ENCODE measurements at places on chromosomes 6 and 20.

- DNase-seq, result no peak
Observed at GRCh38 chr6:56311533-56312448, 64.4 kb upstream of the COL21A1 start.

DNA sequence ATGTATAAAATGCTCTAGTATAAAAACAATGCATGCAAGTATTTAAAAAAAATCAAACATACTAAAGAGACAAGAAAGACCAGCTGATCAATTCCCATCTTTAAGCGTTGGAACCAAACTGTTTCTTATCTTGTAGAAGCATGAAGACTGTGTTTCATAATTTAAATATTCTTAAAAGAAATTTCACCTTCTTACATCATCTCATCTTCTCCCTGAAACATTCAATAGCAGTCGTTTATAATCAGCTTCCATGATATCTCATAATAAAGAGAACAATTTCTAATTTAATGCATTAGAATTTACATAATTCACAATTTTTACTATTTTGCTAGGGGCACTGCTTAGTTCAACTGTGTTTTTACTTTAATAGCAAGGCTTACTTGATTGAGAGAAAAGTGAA, 468.1 kb upstream of the MARCKS start:
- no peak for DNase-seq

GRCh38 chr6:132413499-132413802, 12.2 kb upstream of the MOXD1 start:
- no peak for DNase-seq

DNA sequence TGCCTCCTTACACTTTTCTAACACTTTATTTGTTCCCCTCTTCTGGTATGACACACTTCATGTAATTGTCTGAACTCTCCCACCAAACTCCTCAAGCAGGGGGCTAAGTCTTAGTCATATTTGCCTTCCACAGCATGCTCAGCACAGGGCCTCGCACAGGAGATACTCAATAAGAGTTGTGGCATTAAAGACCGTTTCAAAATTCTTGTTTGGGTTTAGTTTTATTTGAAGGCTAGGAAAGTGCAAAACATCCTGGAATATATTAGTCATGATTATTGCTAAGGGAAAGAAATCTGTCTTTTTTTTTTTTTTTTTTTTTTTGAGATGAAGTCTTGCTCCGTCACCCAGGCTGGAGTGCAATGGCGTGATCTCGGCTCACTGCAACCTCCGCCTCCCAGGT, 137.6 kb upstream of the ECI2 start:
- DNase-seq, result no peak

GRCh38 chr20:63009988-63010769, 3.4 kb upstream of the BHLHE23 start:
- DNase-seq, result no peak

- no peak for DNase-seq
Observed at GRCh38 chr6:110537208-110538123, 61.1 kb upstream of the SLC22A16 start.

GRCh38 chr6:164379795-164380194, 929.6 kb downstream of the C6orf118 start:
- DNase-seq, result no peak

DNA sequence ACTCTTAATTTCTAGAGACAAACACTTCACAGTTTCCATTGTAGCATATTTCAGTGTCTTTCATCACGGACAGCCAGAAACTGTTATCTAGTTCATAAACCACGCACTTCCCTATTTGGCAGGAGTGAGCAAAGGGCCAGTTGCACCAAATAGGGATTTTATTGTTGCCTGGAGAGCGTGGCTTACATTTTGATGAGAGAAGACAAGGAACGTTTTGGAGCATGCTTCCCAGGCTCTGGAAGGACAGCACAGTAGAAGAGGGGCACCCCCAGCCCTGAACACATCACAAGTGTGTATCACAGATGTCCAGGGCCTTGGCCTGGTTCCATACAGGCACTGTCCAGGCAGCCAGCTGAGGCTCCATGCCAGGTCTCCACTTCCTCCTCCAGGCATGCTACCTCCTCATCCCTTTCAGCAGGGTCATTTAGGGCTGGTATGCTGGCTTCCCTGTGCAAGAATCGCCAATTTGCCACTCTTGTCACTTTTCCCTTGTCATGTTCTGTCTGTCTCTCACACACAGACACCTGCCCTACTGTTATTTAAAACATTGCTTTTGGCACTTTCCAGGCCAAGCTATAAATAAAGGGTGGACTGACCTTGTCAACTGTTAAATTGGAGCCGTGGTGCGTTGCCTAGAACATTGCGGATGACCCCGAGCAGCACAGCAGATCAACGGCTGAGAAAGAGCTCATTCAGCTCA, 235.0 kb upstream of the GMDS start:
- DNase-seq, result no peak

DNA sequence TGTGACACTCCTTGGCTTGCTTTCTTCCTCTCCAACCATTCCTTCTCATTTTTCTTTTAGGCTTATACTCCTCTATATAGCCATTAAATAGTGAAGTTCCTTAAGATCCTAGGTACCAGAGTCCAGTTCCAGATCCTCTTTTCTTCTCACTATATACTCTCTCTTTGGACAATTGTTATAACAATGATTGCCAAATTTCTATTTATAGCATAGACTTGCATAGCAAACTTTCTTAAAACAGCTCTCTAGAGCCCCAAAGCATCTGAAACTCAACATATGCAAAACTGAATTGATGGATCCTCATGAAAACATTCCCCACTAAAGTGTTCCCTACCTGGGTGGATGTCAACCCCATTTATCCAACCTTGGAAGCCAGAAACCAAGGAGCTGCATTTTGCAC, 13.4 kb downstream of the PHIP start:
- no peak for DNase-seq

- DNase-seq, result no peak
Observed at GRCh38 chr20:5843054-5843592, 92.9 kb downstream of the SHLD1 start.
